ENCODE measurements at places on chromosomes 5 and 9. TPM values are rescaled to one million over a fixed set of nuclear protein-coding genes. Genes with fewer than 3 reads are reported as not detected.

- DNase-seq, result no peak
Observed at GRCh38 chr5:4855036-4855435, 285.1 kb upstream of the ADAMTS16 start.

DNA sequence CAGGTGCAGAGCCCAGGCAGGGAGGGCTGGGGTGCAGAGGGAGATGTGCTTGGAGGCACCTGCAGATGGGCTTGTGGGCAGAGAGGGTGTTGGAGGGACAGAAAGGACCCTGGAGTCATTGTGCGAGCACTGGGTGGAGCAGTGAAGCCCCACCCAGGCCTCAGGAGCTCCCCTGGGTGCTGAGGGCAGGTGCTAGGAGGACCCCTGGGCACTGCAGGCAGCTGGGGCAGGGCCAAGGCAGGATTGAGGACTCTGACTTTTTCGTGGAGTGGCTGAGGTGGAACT is 10.3 kb upstream of the SLC6A18 start:
- DNase-seq, result no peak

DNA sequence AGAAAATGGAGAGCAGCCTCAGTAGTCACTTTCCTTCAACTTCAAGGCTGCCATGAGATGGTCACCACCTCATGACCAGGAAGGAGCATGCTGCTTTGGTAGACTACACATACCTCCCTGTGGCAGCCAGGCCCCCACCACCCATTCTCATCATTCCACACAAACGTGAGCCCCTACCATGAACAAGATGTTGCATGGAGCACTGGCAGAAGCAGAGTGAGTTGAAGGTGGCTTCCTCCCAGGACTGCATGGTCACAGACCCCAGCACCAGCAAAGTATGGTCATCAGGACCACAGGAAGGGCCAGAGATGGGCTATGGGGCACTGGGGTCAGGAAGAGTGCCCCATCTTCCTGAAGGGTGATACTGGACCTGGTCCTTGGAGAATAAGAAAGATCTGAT is 65.5 kb upstream of the FOXE1 start:
- DNase-seq, result no peak

DNA sequence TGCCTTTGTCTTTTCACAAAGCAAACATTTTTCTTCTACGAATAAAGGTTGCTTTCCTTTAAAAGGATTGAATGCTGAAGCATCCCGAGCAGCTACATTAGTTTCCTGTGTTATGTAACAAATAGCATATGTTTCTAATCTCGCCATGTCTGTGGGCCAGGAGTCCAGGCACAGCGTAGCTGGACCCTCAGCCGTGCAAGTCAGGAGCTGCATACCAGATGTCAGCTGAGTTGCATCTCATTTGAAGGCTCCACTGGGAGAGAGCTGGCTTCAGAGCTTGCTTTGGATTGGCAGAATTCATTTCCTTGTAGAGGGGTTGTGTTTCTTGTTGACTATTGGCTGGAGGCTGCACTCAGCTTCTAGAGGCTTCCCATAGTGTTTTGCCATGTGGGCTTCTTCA is 16.0 kb upstream of the GOLPH3 start:
- no peak for DNase-seq

- no peak for DNase-seq
Observed at GRCh38 chr9:108643731-108644510, 211.9 kb downstream of the ACTL7B start.

DNA sequence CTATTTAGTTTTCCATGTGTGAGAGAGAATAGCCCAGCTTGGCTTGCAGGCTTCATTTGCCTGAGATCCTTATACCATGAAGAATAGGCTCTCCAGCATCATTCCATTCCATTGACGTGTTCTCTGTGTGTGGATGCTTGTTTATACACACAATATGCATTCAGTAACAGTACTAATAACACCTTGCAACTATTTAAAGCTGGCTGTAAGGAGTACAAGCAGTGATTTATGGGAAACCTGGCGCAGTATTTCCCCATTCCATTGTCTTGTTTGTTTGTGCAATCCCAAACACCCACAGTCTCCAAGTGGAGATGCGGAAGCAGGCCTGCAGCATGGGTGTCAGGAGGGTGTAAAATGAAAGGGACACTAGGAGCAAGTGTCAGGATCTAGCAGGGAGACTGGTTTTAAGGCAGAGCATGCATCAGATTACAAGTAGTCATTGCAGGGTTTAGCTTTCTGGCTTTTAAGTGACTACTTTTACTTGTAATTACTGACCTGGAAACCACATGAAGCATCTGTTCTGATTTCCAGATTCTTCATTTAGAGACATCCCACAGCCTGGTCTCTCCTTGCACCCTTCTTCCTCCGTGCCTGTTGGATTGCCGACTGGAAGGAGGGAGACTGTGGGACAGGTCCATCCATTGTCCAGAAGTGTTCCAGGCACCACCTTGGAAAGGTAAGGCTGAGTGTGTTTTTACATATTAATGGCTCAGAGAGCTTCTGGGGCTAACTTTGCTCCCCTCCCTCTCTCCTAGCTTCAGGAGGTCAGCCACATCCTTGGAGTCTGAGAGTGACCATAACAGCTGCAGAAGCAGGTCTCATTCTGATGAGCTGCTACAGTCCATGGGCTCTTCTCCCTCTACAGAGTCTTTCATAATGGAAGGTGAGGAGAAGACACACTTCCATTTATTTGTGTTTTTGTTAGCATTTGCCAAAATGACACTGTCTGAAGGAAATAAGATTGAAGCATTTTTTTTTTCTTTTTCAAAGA is 241.6 kb downstream of the ARHGEF28 start:
- DNase-seq, result no peak

DNA sequence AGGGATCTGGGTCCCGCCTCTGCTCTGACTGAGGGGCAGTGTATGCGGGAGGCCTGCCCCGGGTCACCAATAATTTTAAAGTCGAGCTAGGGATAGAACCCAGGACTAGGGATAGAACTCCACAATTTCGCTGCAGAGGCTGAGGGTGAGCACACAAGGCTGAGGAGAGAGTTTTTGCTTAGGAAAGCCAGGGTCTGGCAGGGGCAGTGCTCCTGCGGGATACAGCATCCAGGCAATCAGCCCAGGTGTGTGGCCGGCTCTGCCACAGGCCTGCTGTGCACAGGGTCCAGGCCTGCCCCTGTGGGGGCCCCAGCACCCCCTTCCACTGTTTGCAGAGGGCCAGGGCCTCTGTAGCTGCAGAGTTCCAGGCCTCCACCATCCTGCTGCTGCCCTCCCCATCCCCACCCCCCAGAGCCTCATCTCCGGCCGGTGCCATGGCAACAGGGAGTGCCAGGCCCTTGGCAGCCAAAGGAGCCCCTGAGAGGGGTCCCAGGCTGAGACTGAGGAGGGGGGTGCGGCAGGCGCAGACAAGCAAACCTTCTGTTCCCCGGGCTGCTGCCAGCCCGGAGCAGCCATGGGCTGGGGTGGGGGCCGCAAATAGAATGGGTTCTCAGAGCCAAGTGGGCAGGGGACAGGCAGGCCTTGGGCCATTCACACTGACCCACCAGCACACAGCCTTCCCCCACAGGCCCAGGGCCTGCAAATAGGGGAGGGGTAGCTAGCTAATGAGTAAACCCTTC is 8.6 kb downstream of the PDGFRB start:
- DNase-seq, result no peak

GRCh38 chr9:72441848-72442607 is 77.0 kb upstream of the ZFAND5 start:
- DNase-seq, result no peak

DNA sequence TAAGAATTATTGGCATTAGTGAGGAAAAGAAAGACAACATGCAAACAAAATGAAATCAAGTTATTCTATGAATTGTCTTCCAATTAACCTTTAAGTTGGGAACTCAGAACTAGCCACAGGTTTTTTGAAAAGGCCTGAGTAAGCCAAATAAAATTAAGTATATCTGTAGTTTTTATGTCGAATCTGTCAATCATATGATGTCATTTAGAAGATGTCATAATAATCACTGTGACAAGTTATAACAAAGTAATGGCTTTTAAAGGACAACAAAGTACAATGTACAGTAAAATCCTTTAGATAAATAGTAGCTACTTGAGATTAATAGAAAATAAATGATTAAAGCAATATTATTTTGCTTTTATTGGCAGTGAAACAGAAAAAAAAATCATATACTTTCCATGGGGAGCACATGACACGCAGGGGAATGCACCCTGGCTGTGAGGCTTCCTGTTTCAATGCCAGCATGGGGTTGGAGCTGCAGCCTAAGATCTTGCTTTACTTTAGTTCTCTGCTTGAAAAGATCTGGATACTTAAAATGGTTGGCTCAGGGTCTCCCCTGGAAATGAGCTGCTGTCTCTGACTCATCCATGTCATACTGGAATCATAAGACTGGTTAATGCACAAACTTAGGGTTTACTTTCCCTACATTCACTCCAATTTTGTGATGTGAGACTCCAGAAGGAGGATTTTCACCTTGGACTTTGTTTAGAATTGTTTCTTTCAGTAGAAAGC is 284.3 kb downstream of the TAF11L14 start:
- no peak for DNase-seq

DNA sequence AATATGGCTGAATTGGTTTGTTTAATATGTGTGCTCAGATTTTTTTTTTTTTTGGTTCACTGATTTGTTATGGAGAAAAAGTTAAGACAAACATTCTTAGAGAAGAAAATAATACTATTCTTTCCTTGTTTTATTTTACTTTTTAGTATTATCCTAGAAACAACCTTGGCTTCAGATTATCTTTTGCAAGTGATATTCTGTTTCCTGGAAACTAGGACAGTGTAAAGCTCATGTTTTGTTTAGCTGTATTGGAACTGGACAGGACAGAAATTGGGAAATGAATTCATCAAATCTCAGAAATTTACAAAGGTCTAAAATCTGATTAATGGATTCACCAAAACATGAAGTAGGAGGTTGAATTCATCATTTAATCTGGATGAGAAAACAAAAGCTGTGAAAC is 130.5 kb downstream of the FBXL7 start:
- DNase-seq, result no peak

GRCh38 chr5:104556957-104557356 is 994.4 kb upstream of the NUDT12 start:
- DNase-seq, result no peak

DNA sequence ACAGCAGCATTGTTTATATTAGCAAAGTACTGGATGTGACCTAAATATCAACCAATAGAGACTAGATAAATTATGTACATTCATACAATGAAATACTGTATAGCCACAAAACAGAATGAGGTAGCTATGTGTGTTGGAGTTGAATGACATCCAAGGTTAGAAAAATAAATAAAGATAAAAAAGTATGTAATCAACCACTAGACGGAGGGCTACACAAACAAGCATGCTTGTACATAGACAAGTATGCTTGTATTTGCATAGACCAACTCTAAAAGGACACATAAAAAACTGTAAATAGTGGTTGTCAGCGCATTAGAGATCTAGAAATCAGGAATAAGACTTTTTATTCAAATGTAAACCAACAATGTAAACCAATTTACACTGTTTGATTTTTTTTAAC is 3.0 kb downstream of the FEM1C start:
- DNase-seq, result no peak

GRCh38 chr5:167982-168660 is 23.2 kb upstream of the LRRC14B start:
- DNase-seq, result no peak

DNA sequence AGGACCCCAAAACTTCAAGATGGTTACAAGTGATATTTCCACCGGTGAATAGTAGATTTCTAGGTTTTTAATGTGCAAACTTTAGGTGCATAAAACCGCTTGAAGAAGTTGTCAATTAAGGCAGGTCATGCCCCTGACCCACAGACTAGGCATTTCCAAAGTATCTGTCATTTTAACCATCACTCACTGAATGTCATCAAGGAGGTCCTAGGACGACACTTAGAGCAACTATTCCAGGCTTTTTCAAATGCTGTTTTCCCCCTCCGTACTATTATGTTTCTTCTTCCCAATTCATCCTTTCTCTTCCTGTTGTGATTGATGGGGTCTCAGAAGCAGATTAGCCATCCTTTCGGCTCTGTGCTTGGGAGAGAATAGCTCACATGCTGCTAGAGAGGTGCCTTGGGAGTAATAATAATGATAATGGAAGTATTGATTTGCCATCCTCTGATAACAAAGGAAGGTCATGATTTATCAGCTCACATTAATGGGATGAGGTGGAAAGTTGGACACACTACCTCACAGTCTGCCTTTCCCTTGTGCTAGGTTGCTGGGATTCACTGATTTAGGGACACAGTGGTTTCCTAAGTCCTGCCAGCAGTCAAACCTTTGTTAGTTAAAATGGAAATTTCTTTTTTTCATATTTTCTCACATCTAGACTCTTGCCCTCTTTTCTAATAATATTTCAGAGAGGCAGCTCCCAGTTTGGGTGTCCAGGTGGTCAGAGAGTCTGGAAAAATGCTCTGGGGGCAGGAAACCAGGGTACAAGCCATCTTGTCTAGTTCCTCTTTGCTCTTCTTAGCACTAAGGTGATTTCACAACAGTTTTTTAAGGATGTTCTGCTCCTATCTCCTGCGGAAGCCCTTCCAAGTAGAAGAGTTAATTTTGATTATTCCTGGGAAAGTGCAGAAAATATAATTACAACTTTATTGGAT is 67.0 kb downstream of the PTTG1 start:
- DNase-seq, result no peak

DNA sequence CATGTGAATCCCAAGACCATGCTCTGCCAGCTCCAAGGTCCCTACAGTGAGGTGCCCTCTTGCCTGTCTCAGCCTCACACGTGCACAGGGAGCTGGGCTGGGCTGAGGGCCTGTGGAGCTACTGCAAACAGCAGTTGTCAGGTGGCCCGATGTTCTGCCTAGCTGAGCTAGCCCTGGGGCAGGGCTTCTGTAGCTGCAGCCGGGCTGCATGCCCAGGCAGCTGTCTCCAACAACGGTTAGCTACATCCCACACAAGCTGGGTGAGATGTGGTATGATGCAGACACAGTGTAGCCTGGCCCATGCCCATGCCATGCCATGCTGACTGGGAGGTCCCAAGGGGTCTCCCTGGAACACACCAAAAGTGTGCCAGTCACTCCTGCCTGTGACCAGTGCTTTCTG is 62.0 kb downstream of the MACROH2A1 start:
- no peak for DNase-seq

GRCh38 chr9:82761027-82761426 is 301.9 kb downstream of the RASEF start:
- no peak for DNase-seq

PLAC8L1 gene
- polyA plus RNA-seq, result 0.85 TPM

AHRR gene
- polyA plus RNA-seq, result 2.1 TPM

FOXD4L3 gene
- not detected for polyA plus RNA-seq

PLPP7 gene
- 2.5 TPM for polyA plus RNA-seq

TLE4 gene
- 71.6 TPM for polyA plus RNA-seq

OTP gene
- polyA plus RNA-seq, result not detected

GMCL2 gene
- polyA plus RNA-seq, result not detected

EPB41L4A gene
- 20.4 TPM for polyA plus RNA-seq

TMEM174 gene
- polyA plus RNA-seq, result 27.2 TPM

Data from right renal cortex interstitium (tissue), 3 donors.